NCI-H1417 (cell line): ENCODE measurements at places on chromosomes 7 and 10.

DNA sequence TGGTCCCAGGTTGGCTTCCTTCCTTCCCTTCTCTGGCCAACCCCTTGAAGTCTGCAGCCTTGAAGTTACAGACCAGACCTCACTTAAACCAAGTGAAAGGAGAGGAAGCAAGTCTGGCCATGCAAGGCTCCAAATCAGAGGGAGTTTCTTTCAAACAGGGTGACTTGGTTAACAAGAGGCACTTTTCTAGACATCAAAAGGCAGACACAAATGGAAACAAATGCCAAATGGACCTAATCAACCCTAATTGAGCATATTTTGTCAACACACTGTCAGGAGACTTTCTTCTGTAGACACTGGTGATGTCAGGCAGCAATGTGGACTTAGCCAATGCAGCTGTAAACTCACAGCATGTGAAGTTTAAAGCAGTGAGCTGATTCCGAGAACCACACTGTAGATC is 282.7 kb upstream of the FZD8 start:
- no peak for DNase-seq

GRCh38 chr10:116198676-116199035 is 74.3 kb downstream of the GFRA1 start:
- no peak for DNase-seq

GRCh38 chr10:49364747-49365146 is 31.1 kb downstream of the DRGX start:
- no peak for DNase-seq

DNA sequence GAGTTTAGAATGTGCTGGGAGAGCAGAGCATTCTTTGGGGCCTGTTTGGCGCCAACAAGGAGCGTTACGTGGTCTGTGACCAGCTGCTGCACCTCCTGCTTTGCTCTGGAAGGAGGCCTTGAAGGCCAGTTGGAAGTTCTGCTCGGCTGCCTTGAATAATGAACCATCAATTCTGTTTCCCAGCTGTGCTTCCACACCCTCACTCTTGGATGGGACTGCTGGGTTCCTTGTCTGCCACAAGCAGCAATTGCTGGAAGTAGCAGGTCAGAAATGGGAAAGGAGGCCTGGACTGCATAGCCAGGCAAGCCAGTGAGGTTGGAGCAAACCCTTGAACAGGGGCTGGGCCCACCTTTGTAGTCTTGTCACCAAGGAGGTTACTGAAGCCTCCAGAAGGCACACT is 86.6 kb upstream of the INSYN2A start:
- DNase-seq, result no peak

DNA sequence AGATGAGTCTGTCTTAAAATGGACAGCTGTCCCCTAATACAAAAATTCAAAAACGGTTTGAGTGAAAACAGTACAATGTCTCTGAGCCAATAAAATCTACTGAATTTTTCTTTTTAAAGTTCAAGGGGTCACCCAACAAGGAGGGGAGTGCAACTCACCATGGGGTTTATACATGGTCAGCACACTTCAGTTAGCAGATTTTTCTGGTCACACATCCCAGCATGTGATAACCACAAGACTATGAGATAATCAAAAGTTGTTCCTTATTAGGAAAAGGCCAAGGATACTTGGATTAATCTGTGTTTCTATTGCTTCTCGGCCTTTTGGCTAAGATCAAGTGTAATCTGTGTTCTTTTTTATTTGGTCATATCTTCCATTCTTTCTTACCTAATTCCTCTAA is 31.6 kb downstream of the ABCB5 start:
- DNase-seq, result no peak

- DNase-seq, result no peak
These were observed 193.1 kb upstream of the POM121L12 start for GRCh38 chr7:52842202-52842900.

DNA sequence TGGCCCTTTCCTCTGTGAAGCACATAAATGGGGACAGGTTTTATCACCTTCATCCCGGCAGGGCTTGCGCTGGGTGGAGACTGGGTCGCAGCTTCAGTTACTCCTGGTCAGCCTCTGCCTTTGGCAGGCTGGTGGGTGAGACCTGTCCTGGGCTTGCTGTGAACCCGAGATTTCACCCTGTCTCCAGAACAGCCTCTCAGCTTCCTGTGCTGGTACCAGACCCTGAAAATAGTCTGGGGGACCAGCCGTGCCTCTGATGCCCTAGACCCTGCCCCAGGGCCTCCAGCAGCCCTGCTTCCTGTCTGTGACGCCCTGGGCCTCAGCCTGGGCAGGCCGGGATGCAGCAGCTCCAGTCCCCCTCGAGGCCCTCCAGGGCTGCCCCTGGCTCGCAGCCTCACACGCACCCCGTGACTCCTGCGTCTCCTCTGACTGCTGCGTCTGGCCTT is 13.2 kb upstream of the PWWP2B start:
- DNase-seq, result no peak

- DNase-seq, result no peak
These were observed 53.8 kb upstream of the FAM204A start for GRCh38 chr10:118395947-118396346.

- no peak for DNase-seq
These were observed 650.9 kb downstream of the GATA3 start for GRCh38 chr10:8705415-8705814.

DNA sequence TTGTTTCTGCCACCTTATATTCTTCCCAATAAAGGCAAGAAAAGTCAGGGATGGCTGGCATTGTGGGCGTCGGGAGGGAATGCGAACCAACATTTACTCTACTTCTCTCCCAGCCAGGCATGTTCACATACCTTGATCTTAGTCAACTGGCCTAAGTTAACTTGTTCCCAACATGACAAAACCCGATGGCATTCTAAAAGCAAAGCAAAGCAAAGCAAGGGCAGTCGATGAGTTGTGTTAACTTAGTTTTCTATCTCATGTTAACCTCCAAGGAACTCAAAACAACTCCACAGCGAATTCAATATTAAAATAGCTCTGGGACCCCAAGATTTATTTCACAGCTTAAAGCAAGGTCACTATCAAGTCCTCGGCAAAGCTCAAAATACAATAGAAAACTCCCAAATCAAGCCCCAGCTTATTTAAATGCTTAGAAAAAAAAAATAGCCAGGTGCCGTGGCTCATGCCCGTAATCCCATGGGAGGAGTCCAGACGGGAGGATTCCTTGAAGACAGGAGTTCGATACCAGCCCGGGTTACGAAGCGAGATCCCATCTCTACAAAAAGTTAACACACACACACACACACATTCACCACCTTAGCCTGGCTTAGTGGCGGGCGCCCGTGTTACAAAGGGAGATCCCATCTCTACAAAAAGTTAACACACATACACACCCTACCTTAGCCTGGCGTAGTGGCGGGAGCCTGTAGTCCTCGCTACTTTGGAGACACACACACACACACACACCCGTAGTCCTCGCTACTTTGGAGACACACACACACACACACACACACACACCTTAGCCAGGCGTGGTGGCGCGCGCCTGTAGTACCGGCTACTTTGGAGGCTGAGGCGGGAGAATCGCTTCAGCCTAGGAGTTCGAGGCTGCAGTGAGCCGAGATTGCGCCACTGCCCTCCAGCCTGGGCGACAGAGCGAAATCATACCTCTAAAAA is 901 bp upstream of the CCNY start:
- no peak for DNase-seq

DNA sequence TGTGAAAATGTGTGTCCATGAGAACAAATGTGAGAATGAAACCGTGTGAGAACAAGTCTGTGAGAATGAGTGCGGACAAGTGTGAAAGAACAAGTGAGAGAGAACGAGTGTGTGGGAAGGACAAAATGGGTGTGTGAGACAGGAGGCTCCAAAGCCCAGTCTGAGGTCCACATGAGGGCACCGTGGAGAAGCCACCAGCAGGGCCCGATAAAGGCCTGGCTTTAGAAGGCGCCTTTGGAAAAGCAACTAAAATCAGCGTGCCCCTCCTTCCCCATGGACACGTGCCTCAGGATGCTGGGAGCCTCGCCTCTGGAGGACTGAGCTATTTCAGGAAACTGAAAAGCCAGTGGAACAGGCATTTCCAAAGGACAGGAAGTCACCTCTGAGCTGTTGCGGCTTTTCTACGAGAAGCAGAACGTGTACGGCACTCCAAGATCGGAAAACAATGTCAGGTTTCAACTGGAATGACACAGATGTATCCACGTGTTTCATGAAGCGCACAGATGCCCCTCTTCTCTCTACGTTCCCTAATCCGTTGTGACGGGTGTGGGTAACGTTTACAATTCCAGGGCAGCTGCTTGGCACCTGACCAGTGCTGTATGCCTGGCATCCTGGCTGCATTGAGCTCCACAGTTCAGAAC is 46.4 kb downstream of the ESYT2 start:
- no peak for DNase-seq

GRCh38 chr7:29086545-29086944 is 59.8 kb downstream of the CPVL start:
- DNase-seq, result peak; percentile 52

DNA sequence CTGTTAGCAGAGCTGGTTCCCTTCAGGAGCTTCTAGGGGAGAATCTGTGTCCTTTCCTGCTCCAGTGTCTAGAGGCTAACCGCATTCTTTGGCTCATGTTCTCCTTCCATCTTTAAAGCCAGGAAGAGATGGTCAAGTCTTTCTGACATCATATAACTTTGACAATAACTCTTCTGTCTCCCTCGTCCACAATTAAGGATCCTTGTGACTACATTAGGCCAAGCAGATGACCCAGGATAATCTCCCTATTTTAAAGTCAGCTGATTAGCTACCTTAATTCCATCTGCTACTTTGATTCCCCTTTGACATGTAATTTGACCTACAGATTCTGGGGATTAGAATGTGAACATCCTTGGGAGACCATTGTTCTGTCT is 28.1 kb upstream of the SLC26A4 start:
- no peak for DNase-seq

DNA sequence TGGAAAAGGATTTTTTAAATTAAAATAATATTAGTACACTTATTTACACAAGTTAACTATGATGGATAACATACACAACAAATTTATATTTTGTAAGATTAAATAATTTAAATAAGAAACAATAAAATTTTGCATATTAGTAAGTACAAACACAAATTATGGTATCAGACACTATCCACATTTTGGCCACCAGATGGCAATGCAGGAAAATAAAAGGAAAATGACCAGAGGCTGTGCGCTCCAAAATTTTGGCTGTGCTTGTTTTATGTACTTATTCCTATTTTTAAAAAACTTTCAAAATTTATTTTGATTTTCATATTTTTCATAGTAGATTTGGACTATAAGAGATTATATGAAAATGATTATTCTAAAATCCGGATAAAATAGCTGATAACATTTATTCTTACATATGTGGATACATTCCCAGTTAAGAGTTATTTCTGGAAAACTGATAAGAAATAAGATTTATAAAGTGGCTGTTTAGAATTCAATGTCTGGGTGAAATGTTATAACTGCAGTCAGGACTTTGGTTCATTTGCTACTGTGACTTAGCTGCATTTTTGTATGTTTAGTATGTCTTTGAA is 274.7 kb upstream of the HGF start:
- peak; percentile 58 for DNase-seq

GRCh38 chr10:71659111-71659634 is 60.4 kb downstream of the C10orf105 start:
- peak; percentile 18 for DNase-seq

- no peak for DNase-seq
These were observed 335.1 kb downstream of the GATA3 start for GRCh38 chr10:8389630-8390029.

GRCh38 chr10:2700626-2701305 is 366.6 kb upstream of the PFKP start:
- no peak for DNase-seq

GRCh38 chr7:98137826-98138151 is 31.1 kb downstream of the LMTK2 start:
- DNase-seq, result no peak

DNA sequence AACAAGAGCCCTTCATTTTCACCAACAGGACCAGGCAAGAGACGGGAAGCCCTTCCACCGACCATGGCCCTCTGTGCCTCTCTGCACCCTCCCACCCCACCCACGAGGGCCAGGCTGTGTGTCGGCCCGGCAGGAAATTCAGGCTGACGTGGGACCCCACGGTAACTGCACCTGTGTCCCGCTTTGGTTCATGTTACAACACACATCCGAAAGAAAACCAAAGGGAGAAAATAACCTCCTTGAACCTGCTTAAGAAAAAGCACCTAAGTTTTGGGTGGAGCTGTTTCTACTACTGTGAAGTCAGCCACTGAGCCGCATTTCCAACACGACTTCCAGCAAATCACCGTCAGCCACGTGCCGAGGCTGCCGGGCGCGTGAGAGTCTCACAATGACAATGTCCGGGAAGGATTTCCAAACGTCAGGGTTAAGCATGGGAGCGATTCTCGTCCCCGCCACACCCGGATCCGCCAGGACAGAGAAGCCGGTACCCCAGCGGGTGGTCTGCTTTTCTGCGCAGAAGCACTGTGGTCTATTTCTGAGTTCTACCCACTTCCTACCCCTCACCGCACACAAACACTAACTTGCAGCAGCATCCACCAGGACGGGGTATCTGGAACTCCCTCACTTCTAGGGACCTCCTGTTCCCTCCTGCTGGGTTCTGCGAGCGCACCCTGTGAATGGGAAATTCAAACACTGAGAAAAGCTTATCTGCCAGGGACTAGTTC is 36.6 kb downstream of the AMZ1 start:
- no peak for DNase-seq

GRCh38 chr7:45574669-45575500 is 717 bp downstream of the ADCY1 start:
- peak; percentile 82 for DNase-seq

GRCh38 chr10:53236941-53237340 is 464.4 kb upstream of the MBL2 start:
- DNase-seq, result no peak

GRCh38 chr10:122796796-122797195 is 48.9 kb downstream of the CUZD1 start:
- no peak for DNase-seq

- DNase-seq, result no peak
These were observed 32.7 kb upstream of the SRGN start for GRCh38 chr10:69055241-69055640.

DNA sequence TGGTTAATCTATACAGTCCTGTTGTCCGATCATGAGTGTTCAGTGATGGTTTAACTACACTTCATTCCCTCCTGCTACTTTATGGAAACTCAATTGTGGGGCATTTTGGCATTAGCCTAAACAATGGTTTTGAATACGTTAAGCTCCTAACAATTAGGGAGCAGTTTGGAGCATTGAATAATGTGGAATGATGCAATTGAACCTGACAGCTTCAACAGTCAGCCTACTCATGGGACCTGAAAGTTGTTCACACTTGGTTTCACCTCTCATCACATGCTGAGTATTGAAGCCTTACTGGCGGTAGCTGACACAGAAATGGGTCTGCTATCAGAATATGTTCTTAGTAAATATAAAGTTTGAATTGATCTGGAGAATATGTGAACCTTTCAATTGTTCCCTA is 186.1 kb downstream of the MLLT10 start:
- no peak for DNase-seq
